NCI-H510A treated with DMSO at 0.1 percent for 48 hours (cell line): ENCODE measurements at places on chromosomes 2 and 18.

DNA sequence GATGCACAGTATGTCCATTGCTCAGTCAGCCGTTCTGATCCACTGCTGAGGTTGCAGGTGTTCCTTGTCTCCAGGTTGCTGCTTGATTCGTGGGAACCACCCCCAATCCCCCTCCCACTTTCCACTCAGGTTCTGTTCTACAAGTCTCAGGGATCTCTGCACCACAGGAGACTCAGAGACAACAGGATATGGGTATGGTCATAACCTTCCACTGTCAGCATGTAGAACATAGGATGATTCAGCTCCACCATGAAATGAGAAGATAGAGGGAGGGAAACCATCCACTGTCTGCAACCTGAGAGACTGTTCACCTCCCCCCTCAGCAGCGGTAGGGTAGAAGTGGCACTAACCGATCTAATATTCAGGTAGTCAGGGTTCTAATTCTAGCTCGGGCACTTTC, 19.0 kb upstream of the KLF7 start:
- DNase-seq: no peak

DNA sequence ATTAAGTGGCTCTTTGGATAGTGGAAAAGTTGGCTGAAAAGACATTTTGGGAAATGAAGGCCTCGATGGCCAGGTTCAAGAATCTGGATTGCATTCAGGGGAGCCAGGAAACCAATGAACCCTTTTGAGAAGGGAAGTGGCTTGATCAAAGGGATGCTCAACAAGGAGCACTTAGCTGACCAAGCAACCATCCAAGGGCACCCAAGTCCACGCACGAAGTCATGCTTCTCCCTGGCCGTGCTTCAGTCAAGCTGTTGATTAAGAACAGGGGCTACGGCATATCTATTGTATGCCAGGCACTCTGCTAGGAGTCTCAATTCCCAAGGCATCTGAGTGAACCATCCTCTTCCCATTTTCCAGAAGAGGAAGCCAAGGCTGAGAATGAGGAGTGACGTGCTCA, 185.8 kb upstream of the GLI2 start:
- DNase-seq: no peak

DNA sequence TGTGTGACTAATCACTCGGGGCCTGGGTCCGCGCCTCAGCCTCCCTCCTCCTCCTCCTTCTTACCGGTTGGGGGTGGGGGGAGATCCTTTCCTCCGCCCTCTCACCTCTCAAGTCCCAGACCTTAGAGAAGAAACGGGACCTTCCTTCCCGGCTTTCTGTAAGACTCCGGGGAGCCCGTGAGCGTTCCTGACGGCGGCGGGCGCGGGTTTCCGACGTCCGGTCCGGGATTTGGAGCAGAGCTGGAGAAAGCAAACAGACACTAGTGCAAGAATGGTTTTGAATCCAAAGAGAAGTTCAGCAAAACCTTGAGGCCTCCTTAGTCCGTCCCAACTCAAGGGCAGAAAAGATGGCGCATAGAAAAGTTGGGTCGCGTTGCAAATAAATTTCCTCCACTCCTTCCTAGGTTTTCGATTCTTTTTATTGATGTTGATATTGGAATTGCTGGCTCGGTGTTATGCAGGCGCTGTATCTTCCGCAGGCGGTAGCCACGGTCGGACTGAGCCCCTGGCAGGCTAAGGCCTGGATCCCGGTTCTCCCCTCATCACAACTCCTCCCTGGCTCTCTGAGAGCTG, 2.0 kb downstream of the DLX1 start:
- no peak for DNase-seq

DNA sequence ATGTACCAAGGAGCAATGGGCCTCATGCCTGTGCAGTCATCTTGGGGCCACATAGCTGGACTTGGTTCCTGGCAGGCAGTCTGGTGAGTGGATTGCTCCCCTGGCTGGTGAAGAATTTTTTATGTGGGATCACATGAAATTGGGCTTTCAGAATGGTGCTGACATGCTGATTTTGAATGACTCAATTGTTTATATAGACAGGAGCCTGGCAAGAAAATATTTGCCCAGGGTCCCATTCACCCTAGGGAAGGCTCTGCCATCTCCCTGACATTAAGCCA, 266.9 kb downstream of the DYSF start:
- no peak for DNase-seq

GRCh38 chr2:23351388-23352141, 33.4 kb upstream of the KLHL29 start:
- DNase-seq: peak; percentile 49

DNA sequence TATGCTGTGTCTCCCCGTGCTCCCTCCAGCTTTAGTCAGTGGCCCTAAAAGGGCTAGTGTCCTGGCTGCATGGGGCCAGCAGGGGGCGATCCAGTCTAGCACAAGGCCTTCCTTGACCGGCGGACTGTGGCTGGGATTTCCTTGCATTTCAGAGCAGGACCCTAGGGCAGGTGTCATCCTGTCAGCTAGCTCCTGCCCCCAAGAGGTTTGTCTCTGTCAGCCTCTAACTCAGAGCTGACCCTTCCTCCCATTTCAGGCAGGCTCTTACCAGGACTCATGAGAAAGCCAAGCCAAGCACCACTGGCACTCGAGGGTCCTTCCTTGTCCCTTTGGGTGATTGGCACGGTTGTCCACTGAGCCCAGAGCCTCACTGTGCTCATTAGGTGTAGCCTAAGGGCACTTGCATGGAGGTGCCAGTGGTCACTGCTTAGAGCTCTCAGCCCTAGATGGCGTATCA, 140.3 kb downstream of the RPIA start:
- no peak for DNase-seq

DNA sequence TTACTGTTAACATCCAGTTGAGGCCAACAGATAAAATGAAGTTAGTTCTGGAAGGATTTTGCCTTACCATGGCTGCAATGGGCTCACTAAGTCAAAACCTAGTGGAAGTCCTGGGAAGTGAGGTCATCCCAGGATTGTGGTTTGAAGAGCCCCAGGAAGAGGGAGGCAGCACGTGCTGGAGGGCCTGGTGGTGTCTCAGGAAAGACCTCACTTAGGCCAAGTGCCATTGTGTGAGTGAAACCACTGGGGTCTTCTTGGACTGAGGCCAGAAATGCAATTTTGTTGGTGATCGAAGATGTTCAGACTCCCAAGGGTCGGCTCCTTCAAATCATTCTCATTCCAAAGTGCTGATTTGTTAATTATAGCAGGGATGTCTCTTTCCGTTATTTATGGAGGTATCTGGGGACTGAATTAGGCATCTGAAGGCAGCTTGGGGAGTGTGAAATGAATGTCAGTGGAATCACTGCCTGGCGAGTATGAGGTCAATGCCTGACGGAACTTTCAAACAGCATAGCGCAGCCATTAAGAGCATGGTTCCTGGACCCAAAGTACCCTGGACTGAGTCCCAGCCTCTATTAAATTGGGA, 60.0 kb downstream of the IL1R2 start:
- DNase-seq: no peak
